Cerebellar nuclear complex (tissue), 1 donor: ENCODE measurements at places on chromosomes 1 and 21.

DNA sequence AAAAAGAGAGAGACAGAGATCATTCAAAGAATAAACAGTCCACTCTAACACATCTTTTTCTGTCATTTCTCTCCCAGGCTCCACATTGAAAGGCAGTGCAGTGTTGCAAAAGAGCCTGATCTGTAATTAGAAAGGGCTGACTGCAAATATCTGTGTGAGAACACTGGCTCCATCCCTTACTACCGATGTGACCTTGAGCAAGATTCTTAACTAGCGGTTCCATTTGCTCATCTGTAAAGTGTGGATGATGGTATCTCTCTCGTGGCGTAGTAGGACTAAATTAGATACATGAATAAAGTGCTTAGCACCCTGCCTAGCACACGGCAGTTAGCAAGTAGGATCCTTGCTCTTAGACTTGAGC, 26.9 kb upstream of the SLC44A3 start:
- no peak for DNase-seq

- DNase-seq: no peak
These were observed 157.4 kb upstream of the PROX1 start for GRCh38 chr1:213830371-213830770.

DNA sequence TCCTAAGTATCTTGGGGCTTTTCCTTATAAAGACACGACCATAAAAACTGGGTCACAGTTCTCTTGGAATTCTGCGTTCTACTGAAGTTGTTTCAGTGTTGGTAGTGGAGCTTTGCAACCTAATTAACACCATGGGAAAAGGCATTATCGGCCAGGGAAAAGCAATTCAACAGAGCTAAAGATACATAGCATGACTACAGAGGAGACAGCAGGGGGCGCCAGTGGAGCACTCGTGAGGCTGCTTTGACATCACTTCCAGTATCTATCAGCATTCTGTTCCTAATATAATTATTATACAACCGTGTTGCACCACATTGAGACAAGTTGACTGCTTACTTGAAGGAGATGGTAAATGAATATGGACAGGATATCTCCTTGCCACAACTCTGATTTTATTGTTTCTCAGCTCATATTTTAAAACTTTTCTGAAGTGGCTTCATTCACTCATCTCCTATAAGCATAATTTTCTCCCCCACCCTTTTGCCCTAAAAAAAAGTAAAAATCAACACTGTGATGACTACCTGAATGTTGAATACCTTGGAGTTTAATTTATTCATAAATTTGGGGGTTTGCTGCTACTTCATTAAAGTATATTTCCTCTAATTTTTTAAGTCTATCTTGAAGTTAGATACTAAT, 39.4 kb downstream of the ZP4 start:
- no peak for DNase-seq

DNA sequence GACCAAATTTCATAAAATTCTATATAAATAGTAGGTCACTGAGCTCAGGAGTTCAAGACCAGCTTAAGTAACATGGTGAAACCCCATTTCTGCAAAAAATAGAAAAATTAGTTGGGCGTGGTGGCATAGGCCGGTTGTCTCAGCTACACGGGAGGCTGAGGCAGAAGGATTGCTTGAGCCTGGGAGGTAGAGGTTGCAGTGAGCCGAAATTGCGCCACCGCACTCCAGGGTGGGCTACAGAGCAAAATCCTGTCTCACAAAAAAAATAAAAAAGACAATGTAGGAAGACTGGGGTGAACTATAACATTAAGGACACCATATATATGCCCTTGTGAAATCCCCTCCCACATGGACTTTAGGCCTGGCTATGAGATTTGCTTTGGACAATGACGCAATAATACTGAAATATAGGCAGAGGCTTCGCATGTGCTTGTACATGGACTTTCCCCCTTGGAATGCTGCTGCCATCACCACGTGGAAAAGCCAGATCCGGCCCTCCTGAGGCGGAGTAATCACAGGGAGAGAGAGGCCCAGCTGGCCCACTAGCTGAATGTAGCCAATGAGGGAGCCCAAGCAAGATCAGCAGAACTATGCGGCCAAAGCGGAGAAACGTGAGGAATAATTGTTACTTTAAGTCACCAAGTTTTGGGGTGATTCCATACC, 13.1 kb upstream of the USP1 start:
- DNase-seq: no peak

GRCh38 chr1:160781914-160782689, 13.9 kb upstream of the LY9 start:
- no peak for DNase-seq

DNA sequence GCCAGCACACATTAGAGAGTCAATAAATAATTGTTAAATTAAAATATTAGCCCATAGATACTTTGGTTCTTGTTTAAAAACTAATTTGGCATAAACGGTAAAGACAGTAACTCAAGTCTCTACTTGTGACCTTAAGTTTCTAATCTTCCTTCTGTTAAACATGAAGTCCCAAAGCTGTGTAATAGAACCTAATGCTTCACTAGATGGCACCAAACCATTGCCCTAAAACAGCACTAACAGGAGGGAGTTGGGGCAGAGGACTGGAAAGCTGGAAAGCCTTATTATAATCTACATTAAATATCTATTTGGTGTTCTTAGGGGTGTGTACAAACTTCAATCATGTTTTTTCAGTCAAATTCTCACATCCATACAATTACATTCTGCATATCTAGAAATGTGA, 176.7 kb downstream of the OLFM3 start:
- DNase-seq: no peak

DNA sequence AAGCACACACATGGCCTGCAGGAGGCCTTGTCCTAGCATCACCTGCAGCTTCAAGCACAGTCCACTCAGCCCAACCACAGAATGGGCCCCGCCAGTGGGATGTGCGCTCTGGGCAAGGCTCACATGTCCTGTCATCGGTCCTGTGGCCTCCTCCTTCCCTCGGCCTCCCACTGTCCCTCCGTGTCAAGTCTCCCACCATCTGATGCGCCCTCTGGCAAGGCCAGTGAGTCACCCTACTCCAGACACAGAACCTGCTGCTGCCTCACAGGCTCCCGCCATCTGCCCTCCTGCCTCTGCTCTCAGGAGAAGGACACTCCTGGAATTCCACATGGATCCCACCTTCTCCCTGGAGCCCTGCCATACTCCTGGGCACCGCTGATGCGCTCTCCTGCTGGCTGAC, 14.2 kb downstream of the KCNAB2 start:
- DNase-seq: no peak

DNA sequence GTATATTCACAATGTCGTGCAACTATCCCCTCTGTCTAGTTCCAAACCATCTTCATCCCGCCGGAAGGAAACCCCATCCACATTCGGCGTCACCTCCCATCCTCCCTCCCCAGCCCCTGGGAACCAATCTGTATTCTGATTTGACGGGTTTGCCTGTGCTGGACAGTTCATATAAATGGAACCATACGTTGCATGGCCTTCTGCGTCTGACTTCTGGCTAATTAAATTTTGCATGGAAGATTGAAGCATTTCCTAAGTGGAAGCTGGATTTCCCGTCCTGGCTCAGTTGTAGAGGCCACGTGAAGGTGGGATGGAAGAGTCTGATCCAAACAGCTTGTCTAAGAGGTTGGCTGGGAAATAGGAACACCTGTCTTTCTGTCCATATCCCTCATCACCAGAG, 14.6 kb downstream of the SPSB1 start:
- DNase-seq: no peak

DNA sequence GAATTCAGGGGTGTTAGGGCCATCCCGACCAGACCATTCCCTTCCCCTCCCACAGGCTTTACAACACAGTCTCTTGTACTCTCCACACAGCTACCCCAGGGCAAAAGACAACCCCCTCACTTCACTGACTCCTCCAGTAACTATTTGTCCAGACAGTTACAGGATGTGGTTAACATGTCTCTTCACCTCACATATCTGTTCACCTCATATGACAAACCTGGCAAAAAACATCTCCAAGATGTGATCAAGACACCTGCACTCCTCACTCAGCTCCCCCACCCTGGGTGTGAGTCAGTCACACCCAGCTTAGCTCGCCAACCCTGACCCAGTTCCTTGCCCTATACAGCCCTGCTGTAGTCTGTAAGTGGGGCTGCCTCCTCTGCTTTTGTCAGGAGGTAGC, 490.5 kb upstream of the CHRM3 start:
- DNase-seq: no peak

DNA sequence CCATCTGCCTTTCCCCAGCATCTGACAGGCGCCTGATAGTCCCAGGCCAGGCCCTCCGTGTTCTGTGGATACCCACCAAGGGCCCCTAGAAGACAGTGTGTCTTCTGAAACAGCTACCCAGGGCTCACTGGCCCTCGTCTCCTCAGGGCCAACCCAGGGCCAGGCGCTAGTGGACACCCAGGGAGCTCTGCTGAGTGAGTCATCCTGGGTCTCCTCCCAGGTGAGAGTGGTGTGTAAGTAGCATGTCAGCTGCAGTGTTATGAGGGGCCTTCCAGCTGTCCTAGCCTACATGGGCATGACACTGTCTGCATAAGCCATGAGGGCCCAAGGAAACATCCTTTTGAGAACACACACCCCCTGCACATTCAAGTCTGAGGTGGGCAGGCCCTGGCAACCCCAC, 36.7 kb downstream of the CHD5 start:
- DNase-seq: no peak

DNA sequence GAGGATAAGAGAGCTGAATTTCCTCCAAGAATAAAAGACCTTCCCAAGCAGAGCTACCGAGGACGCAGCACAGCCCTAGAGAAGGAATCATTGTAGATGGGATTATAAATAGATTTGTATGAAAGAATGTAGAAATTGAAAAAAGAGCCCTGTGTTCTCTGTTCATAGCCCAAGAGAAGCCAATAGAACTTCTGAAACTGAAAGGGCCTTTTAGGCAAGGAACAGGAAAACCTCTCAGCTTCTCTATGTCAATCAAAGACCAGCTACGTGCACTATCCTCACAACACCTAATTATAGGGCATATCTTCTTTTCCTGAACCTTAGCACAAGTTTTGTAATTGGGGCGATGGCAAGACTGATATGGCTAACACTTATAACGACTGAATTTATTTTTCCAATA, 192.4 kb upstream of the RNPC3 start:
- no peak for DNase-seq

GRCh38 chr1:21361506-21361905, 71.2 kb upstream of the ECE1 start:
- no peak for DNase-seq

DNA sequence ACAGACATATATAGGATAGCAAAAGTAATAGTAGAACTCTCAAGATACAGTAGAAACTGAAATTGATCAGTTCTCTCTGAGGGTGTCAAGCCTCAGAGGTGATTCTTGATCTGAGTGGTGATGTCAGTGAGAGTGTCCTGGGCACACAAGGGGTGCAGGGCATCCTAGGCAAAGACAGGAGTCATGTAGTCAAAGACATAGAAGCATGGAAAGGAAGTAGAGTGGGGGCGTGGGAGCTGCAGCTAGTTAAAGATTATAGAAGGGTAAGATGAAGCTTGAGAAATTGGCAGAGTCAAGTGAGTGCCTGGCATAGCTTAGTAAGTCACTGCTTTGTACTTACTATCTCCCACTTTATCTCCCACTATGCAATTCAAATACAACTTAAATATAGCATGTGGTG, 22.8 kb downstream of the CDC7 start:
- no peak for DNase-seq

- no peak for DNase-seq
These were observed 65.2 kb upstream of the EPS8L3 start for GRCh38 chr1:109828756-109829505.

- no peak for DNase-seq
These were observed 71.4 kb downstream of the CD247 start for GRCh38 chr1:167446966-167447365.

DNA sequence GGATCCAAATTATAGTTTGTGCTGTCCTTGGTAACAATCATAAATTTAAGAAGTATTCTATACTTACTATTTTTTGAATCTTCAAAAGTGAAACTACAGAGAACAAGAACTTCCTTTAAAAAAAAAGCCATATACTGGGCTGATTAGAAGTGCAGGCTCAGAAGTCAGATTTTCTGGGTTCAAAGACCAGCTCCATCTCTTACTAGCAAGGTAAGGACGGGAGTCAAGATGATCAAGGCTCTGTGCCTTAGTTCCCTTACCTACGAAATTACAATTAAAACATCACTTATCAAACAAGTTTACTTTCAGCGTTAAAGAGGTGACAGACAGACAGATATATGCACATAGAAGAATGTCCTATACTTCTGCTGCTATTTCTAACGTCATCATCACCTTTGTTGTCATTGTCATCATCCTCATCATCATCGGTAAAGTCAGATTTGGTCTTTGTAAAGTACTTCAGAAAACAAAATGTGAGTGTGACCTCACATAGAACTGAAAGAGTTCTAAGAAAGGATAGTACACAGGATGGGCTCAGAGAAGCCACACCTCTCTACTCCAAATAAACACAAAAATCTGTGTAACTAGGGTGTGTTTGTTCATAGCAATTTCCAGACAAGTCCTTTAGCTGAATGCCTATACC, 178.7 kb downstream of the VAV3 start:
- DNase-seq: no peak

- no peak for DNase-seq
These were observed 34.6 kb upstream of the HEATR1 start for GRCh38 chr1:236638945-236639344.

GRCh38 chr1:93774707-93775106, 93.1 kb upstream of the BCAR3 start:
- DNase-seq: no peak

- DNase-seq: no peak
These were observed 941 bp upstream of the TBCE start for GRCh38 chr1:235366286-235366685.

- no peak for DNase-seq
These were observed 20.5 kb downstream of the SOX13 start for GRCh38 chr1:204093421-204093717.

DNA sequence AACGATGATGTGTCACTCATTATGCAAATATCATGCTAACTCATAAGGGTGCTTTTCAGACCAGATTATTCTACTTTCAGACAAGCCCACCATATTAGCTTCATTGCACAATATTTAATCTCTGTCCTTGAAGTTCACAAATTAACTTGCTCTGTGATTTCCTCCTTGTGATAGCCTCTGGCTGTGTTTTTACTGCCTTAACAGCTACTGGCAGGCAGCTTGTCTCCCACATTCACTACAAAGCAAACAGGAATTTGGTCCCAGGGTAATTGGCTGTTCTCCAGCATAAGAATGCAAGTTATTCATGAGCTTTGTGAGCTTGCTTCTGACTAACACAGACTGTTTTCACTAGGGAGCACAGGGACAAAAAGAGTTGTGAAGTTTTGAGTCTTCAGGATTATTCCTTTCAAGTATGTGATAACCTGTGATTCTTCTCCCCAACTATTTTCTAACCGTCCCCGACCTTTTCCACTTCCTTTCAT, 87.9 kb upstream of the HMCN1 start:
- DNase-seq: no peak

DNA sequence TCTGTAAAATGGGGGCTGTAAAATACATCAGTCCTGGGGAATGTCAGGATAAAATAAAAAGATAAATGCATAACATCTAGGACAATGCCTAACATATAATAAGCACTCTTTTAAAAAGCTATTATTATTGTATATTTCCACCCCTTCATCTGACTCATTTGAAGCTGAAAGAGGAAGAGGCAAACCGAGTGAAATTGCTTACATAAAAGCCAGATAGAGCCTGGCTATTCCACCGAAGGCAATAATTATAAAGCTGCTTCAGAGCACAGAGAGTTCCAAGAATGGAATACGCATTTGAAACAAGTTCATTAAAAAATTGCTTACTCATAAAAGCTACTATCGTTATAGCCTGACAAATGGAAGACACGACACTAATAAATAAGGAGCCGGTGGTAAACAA, 186.1 kb upstream of the CAMK1G start:
- no peak for DNase-seq

GRCh38 chr1:184597650-184598357, 156.9 kb downstream of the EDEM3 start:
- DNase-seq: no peak

GRCh38 chr1:42178249-42178648, 13.7 kb upstream of the GUCA2A start:
- no peak for DNase-seq
